ENCODE measurements at places on chromosomes 7 and 10.

DNA sequence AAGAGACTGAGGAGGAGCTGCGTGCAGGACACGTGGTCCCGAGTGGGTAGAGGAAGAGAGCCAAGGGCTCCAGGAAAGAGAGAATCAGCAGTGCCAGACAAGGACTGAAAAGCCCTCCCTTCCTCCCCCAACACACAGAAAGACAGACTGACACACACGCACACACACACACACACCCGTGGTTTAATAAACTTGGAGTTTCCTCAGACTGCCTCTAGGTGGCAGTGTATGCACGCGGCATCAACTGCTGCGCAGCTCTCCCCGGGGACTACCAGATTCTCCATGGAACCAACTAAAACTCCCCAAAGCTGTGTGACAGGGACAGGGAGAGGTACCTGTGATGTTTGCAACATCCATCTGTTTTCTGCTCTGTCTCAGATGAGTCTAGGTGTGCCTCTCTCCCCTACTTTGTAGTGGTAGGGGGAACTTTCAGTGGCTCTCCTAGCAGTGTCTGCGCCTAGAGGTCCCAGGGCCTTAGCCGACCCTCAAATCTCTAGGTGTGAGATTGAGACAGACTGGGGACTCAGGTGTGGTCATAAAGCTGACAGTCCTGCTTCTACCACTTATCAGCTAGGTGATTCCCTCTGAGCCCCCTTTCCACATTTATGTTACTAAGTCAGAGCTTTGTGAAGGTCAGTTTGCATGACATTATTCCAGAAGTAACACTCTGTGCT is 9.3 kb upstream of the TSPAN14 start:
- DNase-seq: peak; percentile 40

GRCh38 chr7:27680610-27681009 is 17.9 kb upstream of the HIBADH start:
- DNase-seq: no peak

DNA sequence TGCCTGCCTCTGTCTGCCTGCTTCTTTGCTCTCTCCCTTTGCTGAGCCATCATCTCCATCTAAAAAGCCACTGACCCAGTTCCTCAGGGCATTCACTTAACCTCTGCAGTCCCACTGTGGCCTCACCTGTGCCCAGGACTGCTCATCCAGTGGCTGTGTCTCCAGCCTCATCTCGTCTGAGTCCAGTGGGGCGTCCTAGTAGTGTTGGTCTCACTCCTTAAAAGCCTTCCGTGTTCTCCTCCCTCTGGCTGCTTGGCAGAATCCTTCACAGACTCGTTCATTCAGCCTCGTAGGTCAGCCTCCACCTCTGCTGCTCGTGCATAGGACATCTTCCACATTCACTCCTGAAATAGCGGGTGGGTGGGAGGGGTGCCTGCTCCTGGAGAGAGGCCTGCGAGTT is 7.3 kb downstream of the RARRES2 start:
- DNase-seq: no peak

DNA sequence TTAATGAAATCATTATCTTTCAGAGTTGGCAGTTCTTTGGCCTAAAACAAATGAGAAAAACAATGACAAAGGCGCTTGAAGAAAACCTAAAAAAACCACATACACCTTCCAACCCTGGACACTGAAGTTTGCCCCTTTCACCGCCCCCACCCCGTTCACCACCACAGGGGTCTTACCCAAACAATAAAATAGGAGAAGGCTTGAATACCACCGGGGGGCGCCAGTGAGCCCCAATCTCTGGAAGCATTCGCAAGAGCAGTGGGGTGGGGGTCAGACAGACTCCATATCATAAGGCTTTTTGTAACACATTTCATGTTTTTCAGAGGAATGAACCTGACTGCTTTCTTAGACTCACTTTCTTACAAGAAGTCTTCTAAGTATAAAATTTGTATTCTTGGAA is 163.6 kb downstream of the PIP4K2A start:
- DNase-seq: peak; percentile 42

DNA sequence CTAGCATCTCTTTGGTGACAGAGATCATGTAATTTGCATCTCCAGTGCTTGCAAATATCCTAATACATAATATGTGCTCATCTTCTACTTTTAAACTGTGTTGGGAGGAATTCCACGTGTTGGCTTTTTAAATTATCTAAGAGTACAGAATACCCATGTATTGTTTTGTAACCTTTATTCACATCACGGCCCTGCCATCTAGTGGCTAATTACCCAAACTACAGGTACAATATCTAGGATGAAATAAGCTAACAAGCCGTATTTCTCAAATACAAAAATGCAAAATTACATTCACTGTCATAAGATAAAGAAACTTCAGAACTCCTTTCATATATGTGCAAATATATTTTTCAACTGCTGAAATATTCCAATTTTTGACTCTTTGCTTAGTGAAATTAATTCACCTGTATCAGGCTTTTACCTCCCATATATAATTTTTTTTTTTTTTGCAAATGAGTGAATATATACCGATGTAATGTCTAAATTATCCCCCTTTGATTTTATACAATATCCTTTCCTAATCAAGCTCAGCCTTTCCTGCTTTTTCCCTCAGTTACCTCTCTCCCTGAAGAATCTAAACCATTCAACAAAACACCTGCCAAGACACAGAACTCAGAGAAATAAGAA is 30.3 kb upstream of the LSM8 start:
- no peak for DNase-seq

DNA sequence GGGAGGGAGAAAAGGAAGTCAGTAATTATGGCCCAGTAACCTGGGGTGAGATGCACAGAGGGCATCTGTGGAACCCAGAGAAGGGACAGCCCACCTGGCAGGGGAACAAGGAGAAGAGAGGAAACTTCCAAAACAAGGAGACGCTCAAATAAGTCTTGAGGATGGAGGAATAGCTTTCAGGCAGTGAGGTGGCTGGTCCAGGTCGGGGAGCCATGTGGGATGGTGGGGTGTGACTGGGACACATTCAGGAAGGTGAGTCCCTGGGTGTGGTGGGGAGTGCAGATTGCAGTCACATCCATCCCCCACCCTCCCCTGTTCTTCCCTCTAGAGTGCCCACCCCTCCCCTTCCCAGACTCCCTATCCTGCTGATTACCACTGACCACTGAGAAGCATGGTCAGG is 175.4 kb downstream of the GRID1 start:
- DNase-seq: no peak

- DNase-seq: no peak
Measured at GRCh38 chr7:69845721-69846495, 247.6 kb downstream of the AUTS2 start.

DNA sequence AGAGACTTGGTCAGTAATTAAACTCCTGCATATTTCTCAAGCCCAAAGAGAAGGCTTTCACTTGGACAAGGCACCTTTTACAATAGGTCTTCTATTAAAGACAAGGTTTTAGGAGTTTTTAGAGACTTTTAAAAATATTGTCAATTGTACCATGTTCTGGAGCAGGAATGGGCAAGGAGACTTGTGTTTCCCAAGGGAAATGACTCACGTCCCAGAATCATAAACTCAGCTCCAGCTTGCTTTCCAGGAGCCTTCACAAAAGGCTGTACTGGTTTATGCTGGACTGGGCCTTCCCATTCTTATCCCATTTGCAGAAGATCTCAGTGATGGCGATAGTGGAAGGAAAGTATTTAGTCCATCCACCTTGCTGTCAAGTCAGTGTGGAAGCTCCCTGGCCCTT is 7.8 kb upstream of the GLI3 start:
- DNase-seq: no peak

DNA sequence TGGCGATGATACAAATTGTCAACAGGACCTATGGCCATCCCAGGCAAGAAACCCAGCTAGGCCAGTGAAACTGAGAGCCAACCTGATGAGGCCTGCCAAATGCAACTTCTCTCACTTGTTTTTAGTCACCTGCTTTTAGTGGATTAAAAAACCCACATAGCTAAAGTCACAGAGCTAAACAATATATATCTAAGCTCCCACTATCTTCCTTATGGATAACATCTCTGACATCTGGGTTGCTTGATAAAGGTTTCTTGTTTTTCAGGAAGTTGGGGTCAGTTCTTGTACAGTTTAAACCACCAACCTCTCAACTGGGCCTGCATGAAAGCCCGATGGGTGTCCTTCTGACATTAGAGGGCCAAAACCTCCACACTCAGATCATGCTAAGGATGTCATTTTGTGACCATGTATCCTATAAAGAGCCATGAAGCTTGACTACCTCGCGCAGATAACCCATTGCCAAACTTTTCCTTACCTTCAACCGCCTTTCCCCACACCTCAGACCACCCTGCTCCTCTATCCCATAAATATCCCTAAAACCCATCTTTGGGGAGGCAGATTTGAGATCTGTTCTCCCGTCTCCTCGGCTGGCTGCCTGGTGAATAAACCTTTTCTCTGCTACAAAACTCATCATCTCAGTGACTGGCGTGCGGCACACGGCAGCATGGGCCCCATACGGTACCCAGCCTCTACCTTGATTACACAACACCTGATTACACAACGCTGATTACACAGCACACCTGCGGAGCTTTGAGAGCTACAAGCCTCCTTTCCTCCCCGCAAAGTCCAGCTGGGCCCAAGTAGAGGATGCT is 797 bp upstream of the STMP1 start:
- no peak for DNase-seq

DNA sequence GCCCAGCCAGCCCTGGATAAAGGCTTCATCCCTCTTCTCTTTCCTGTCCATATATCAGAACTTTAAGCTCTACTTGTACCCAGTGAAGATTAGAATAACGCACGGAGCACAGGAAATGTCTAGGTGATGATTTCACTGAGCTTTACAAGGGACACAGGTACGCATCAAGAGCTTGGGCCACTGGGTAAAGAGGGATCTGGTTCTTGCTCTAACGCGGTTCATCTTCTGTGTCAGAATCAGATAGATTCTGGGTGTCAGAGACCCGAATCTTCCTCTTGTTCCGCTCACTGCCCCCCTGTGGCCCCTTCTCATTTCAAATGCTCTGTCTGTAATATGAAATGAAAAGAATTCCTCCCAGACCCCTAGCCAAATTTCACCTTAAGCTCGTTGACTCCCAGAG is 24.7 kb downstream of the IL2RA start:
- no peak for DNase-seq

DNA sequence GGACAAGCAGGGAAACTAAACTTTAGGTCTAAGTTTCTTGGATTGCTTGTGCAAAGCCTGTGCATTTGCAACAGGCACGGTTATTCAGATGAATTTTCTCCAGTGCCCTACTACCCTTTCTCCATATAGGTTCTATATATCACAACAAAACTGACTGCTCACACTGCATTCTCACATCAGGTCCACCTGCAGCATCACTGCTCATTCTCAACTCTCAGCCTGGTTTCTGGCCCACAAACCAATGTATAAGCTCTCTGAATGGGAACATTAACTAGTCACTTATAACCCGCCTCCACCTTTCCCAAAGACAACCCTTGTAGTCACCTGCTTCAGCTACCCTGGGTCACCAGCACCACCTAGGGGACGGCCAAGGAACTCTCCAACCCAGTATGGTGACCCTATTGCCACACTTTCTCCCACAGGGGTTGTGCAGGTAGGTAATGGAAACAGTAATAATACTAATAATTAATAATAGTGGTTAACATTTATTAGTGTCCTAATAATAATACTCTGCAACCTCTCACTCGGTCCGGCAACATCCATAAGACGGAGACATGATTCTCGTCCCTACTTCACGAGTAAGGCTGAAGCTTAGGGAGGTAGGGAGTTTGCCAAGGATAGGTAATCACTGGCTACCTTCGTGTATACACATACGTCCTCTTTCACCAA is 97.3 kb downstream of the CLEC2L start:
- no peak for DNase-seq

DNA sequence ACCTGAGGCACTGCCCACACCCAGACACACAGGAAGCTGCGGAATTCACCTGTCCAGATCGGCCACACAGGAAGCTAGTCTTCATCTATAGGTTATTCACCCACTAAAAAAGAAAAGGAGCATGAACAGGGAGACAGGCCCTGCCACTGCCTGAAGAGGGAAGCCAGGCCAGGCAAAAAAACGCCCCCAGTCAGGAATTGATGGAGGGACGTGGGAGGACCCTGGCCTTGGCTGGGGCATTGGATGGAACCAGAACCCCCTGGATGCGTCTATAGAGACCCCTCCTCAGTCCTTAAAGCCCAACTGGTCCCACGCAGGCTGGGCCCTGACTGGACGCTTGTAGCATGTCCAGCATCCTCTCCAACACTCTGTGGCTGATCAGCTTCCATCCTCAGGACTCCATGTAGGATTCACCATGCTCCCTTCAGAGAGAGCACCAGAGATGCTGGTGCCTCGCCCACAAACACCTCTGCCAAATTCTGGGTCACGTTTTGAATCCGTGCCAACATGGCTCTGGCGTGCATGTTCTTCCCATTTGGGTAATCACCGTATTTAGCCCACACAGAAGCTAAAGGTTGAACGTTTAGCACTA is 259.3 kb upstream of the TCERG1L start:
- DNase-seq: no peak

- DNase-seq: no peak
Measured at GRCh38 chr7:25988640-25989039, 163.4 kb upstream of the NFE2L3 start.

DNA sequence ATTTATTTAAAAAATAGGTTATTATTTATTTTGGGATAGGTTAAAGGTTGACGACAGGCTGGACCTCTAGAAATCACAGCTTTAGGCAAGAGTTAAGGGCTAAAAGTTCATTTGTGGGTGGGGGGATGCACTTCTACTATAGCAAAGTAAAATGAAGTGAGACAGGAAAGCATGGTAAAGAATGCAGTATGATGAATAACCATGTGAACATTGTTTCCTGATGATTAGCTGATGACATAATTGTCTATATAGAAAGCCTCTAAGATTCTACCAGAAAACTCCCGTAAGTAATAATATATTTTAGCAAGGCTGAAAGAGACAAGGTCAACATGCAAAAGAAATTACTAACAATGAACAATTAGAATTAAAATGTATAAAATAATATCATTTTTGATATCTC is 25.7 kb upstream of the PRSS37 start:
- DNase-seq: no peak

- no peak for DNase-seq
Measured at GRCh38 chr10:10780746-10781145, 236.9 kb upstream of the CELF2 start.

DNA sequence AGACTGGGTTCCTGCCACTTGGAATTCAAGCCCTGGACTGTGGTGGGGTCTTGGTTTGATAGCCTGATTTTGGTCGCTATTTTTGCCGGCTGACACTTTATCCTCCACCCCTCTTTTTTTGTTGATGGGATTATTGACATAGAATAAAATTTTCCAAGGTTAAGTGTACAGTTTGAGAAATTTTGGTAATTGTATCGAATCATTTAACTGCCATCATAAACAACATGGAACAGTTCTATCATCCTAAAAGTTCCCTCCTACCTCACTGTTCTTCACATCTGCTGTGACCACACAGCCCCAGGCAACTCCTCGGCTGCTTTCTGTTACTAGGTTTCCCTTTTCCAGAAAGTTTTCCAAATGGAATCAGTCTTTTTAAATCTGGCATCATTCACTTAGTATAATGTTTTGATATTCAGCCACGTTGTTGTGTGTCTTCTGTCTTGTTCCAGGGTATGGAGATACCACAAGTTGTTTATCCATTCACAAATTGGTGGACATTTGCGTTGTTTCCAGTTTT is 50.6 kb upstream of the STEAP1B start:
- no peak for DNase-seq

All from stimulated activated CD4-positive, alpha-beta T cell treated with anti-CD3 and anti-CD28 coated beads, Interleukin-15, amount 100 ng/mL, for 1 hour (primary cell).